ENCODE measurements at places on chromosomes 6 and 20.

GRCh38 chr6:110509617-110510241 is 33.3 kb upstream of the SLC22A16 start:
- no peak for DNase-seq

- no peak for DNase-seq
Observed at GRCh38 chr6:165850434-165851019, 187.5 kb upstream of the PDE10A start.

DNA sequence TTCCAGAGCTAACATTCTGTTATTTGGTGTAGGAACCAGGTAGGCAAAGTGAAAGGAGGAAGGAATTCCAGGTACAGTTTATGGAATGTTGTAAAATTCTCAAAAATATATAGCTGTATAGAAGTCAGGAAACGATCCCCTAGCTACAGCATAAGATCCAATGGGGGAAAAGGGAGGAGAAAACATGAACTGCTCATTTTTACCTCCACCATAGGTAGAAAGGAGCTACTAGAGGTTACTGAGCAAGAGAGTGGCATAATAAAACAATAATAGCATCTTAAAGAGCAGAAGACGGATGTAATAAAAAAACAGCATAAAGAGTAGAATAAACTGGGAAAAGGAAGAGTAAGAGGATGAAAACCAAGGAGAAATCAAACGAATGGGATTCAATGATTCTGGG is 26.9 kb downstream of the EPB41L2 start:
- DNase-seq: no peak

- DNase-seq: no peak
Observed at GRCh38 chr6:85431271-85431670, 18.6 kb upstream of the NT5E start.

- no peak for DNase-seq
Observed at GRCh38 chr20:57560554-57561355, at the start of gene PCK1. PCK1 (plus strand) TSS chr20:57561110; CDS start chr20:57561412, 302 bp downstream.

GRCh38 chr6:132648356-132648755 is 10.6 kb downstream of the TAAR1 start:
- peak; percentile 20 for DNase-seq

DNA sequence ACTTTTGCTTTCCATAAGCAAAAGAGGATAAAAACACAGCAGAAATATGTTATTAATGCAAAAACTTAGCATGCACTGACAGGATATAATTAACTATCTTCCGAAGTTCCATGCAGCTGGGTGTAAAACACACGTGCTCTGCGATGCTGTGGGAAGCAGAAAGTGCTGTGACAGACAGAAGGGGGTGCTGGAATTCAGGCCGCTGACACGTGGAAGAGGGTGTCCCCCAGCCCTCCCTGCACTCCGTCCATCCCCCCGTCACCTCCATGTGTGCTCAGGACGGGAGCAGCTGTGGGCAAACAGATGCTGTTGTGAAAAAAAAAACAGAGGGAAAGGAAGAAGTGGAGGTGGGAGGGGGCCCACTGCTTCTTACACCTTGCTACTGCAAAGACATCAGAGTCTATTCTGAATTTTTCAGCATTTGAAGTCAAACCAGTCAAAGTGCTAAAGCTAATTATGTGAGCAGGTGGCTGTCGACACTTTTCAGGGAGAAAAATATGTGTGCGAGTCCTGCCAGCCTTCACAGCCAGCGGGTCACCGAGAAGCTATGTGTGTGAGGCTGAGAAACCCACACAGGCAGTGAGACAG is 175.9 kb upstream of the AFDN start:
- DNase-seq: no peak

DNA sequence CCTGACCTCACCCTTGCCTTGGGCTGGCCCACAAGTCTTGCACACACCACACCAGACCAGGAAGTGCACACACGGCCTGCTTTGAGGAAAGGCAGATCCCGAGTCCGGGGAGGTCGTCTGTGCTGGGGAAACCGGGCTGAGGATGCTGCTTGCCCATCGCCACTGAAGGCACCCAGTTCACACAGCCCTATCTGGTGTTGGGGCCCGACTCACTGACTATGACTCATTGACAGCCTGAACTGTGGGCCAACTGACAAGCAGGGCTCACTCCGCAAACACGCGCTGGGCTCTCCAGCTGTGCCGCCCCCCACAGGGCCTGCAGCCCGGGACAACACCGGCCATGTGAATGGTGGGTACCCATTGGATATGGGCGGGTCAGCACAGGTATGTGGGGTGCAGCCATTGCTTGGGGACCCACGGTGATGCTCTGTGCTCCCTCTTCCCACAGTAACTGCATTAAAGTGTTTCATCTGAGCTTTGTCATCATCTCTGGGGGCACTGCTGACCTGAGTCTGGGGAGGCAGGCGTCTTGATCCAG is 1.6 kb downstream of the SAMD10 start:
- no peak for DNase-seq

GRCh38 chr6:156859686-156860085 is 82.5 kb downstream of the ARID1B start:
- DNase-seq: no peak

DNA sequence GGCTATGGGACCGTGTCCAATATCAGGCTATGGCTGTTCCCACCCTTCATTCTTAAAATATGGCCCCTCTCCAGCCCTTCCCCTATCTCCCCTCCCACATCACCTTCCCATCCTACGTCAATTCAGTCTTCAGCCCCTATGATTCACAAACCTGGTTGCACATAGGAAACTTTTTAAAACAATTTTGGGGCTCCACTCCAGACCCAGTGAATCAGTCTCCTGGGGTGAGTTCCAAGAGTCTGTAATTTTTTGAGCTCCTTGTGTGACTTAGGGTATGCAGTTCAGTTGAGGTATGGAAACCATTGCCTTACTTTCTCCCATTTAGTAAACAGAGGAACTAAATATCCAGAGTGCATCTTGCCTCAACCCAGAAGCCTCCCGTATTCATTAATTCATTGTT is 5.5 kb downstream of the HNF4A start:
- no peak for DNase-seq

- no peak for DNase-seq
Observed at GRCh38 chr6:159931112-159931511, 37.8 kb upstream of the IGF2R start.

DNA sequence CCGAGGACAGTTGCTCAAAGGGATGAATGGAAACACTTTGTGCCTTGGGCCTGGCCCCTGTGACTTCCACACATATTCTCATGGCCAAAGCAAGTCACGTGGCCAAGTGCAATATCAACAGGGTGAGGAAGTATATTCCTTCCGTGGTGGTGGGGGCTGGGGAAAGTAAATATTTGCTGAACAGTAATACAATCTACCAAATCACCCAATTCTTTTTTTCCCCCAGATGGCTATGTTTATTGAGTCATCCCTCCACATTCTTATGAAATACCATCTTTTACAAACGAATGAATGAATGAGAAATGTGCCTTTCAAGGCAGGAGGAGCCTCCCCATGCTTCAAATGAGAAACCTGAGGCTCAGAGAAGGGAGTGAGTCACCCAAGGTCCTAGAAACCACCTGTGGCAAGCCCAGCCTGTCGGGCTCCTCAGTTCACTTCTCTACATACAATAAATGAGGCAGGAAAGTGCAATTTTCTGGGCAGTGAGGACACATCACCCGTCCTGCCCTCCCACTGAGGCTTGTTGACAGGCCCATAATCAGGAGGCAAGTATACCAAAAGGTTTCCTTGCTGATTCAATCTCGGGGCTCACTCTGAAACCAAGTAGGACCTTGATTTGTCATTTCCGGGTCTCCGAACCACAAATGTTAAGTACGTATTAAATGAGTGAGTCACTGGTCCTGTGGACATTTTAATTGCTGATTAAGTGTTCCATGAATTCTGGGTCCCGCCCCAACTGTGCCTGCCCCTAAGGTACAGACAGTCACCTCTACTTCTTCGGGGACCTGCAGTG is 25.3 kb upstream of the TOP1 start:
- peak; percentile 85 for DNase-seq

Data from brain pericyte (primary cell).